ENCODE measurements at places on chromosomes 1 and 21.

DNA sequence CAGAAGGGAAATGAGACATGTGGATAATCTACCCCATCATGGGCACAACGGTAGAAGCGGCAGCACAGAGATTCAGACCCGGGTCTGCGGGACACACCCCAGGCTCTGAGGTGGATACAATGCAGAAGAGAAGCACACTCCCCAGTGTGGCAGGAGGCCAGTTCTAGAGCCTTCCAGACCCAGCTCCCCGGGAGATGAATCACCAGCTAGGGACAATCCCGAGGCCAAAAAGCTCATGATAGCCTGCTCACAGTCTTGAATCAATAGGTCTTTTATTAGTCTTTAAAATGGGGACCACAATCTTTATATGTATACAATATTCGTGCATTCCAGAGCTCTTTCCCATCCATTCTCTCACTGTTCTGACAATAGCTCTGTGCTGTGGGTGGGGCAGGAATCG lies 57.3 kb upstream of the DIRAS3 start:
- DNase-seq = no peak

GRCh38 chr21:32547018-32547417 lies 38.3 kb downstream of the TCP10L start:
- no peak for DNase-seq

GRCh38 chr21:32844653-32845436 lies 73.3 kb upstream of the PAXBP1 start:
- DNase-seq = peak; percentile 1

GRCh38 chr1:177948336-177948972 lies 21.4 kb downstream of the SEC16B start:
- peak; percentile 90 for DNase-seq

DNA sequence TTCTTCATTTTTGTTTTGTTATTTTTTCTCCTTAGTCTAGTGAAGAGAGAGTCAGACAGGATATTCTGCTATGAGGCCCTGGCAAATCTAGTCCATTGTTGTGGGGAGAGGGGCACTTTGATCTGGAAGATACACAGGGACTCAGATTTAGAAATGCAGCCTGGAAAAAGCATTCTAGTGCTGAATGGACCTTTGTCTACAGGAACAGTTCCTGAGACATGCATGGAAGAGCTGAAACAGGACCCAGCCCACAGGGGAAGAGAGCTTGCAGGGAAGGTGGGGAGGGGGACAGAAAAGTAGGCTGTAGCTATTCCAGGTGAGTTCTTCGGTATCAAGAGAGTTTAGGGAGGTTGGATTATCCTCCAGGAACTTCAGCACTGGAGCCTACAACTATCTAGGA lies 98.5 kb downstream of the AKT3 start:
- no peak for DNase-seq

DNA sequence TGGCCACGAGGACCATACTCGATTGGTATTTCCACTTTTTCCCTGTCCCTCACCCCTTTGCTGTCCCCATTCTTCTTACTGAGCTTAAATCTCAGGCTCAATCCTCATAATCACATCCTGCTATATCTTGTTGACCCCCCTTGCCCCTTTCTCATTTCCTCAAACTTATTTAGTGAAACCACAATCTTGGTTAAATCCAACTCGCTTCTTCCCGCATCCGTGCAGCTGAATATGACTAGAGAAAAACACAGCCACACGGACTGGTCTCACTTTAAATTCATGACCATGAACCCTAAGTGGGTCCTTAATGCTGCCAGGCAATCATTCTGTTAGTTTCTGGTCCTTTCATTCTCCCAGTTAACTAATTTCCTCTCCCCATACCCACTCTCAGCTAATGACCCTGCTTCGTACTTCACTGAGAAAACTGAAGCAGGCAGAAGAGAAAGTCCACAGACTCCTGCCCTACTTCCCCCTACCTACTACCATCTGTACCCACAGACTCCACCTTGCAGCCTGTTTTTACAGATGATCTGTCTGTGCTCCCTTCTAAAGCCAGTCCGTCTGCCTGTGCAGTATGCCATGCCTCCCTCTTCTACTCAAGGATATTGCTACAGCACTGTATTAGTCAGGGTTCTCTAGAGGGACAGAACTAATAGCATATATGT lies 96.8 kb upstream of the LMO4 start:
- DNase-seq = no peak
